Cerebellar nuclear complex (tissue), 1 donor: ENCODE measurements at places on chromosomes 5 and 9.

DNA sequence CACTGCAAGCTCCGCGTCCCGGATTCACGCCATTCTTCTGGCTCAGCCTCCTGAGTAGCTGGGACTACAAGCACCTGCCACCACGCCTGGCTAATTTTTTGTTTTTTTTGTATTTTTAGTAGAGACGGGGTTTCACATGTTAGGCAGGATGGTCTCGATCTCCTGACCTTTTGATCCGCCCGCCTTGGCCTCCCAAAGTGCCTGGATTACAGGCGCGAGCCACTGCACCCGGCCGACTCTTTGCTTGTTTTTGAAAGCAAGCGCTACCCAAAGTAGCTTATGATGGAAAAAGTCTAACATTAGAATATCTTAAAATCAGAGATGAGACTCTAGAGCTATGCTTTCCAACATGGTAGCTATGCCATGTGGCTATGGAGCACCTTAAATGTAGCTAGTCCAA lies 585.5 kb upstream of the ITGA1 start:
- DNase-seq, result no peak

DNA sequence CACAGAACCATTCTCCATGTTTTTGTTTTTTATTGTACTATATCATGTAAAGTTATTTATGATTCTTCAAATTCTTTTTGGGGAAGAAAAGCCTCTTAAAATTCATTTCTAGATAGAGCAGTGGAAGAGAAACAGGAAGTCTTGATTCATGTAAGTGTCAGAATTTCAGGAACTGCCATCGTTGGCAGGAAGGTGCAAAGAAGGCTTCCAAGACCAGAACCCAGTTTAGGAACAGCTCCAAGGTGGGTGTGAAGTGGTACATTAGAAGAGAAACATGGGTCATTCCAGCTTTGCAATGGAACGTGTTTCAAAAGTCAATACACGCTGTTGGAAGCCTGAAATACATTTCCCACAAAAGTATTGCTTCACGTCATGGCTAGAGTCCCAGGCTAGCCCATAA lies 14.8 kb downstream of the SAXO1 start:
- DNase-seq, result no peak

- no peak for DNase-seq
These were observed 45.0 kb upstream of the PRSS3 start for GRCh38 chr9:33750307-33750838.

DNA sequence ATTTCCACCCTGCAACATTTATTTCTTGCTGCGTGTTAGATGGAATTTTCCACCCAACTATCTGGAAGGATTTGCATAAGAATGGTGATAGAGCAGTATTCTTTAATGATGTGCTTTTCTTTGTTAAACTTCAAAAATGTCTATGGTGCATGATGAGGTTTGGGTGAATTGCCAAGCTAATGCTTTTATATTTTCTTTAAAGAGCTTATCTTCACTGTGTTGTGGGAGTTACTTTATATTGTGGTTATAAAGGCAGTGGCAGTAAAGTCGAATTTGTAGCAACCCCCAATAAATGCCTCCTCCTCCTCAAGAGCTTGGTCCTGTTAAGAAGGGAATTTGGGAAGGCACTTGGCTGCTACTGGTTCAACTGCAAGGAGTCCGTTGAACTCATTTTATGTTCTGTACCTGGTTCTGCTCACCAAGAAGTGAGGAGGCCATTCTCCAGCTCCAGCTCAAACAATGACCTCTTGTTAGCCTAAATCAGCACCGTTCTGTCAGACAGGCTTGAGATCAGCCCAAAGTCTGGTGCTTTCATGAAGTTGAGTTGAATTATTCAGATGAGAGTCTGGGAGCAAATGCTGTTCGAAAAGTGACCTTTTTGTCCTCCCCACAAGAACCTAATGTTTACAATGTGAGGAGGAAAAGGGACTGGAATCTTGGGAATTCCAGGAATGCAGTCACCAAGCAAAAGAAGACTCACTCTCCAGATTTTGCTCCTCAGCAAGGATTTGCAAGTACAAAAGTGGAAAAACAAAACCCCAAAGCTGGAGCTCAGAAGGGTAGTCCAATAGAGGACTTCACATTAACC lies 217.0 kb downstream of the TMEM38B start:
- no peak for DNase-seq

DNA sequence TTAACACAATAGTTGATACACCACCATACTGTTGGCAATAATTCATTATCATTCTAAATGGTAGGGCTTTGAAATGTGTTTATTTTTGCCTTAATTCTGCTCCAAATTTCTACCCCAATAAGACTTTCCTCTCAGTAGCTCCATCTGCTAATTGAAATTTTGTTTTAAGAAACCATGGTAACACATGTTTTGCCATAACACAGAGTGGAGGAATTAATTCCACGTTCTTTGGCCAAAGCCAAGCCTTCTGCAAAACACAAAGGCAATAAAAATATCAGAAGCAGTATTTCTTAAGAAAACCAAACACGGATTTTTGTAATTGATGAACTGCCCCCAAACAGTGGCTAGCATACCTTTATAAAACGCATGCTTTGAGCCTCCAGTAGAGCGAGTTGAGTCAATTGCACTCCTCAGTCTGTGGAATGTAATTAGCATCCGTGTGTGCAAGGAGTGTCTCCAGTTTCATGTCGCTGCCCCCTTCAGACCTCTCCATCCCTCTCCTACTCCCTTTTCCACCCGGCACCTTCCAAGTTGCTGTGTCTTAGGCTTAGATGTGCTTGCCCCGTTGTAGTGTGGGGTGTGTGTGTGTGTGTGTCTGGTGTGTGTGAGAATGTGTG lies 58.2 kb upstream of the CKS2 start:
- no peak for DNase-seq

DNA sequence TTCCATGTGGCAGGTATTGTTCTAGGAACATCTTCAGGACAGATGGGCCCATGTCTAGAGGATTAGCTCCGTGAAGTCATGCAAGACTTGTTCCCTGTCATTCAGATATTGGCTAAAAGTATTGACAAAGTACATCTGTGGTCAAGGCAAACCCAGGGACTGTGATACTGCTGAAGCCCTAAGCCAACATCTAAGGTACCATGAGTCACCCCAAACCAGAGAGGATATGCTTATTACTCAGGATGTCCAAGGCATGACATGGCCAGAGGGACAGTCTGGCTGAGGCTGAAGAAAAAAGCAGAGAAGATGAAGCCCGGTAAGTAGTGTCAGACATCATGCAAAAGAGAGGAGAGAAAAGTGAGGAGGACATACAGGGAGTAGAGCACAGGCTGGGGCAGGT lies 31.0 kb downstream of the HMHB1 start:
- DNase-seq, result no peak

DNA sequence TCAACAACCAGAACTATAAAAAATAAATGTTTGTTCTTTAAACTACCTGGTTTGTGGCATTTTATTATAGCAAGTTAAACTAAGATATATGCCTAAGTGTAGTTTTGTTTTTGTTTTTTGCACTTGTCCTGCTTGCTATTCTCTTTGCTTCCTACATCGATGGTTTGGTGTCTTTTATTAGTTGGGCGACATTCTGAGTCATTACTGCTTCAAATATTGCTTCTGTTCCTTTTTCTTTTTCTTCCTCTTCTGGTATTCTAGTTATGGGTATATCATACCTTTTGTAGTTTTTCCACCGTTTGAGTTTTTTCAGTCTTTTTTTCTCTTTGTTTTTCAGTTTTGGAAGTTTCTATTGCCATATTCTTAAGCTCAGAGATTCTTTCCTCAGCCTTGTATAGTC lies 86.9 kb downstream of the MACIR start:
- DNase-seq, result no peak

DNA sequence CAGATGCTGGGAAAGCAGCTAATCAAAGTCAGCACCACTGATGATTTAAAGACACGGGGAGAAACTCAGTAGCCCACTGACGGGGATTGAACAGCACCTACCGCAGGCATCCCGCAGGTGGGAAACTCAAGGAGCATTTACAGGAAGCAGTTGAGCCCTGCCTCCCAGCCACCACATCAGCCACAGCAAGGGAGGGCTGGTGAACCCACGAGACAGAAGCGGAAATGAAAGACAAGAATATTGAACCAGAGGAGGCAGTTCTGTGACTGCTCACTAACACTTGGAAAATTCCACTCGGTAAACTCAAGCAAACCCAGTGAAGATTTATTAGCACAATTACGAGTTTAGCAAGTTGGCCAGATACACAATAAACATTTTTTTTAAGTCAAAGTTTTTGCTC lies 10.6 kb upstream of the FAM163B start:
- no peak for DNase-seq

DNA sequence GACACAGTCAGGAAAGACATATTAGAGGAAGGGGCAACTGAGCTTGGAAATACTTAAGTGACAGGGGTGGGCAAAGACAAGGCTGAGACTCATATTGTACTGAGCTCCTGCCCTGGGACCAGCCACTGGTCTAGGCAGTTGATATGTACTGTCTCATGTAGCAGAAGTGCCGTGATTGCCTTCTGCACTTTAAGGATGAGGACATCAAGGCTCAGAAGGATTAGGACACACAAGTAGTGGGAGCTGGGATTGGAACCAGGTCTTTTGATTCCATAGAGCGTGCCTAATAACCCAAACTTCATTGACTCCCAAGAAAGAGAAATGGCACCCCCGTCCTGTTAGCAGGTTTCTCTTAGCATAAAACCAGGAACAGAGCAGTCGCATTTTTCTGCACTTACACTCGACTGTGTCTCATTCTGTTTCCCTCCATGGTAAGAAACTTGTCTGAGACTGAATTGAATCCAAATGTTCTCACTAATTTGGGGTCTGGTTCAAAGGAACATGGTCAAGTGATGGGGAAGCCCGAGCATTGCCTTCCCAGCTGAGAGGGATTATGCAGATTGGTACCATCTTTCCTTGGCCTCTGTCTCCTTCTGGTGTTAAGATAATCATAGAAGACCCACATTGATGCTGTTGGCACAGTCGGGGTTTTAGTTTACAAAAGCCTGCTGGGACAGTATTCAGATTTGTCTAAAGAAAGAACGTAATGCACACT lies 70.4 kb downstream of the ANGPTL2 start:
- no peak for DNase-seq
